ENCODE measurements at places on chromosomes 1 and 21.

DNA sequence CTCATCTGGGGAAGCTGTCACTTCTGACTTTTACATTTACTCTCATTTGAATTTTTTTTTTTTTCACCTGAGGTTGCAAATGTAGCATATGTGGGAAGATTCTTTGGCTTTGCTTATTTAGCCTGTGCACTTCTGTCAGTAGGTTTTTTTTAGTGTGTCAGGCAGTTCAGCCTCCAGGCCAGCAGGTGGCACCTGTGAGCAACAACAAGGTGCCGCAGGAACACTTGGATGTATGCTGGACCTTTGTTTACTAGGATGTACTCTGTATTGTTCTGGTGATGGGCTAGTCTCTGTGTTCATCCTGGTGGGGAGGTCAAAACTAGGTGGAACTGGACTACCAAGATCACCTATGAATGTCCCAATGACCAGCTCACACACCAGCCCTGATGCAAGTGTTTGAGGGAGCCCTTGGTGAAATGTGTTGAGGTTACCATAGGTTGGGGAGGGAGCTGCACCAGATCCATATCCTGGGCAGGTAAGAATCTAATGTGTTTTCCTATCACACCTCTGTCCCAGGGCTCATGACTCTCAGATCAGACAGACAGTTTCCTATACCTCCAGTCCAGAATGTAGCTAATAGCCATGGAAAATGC, 618.2 kb downstream of the BRINP3 start:
- DNase-seq = peak; percentile 31

DNA sequence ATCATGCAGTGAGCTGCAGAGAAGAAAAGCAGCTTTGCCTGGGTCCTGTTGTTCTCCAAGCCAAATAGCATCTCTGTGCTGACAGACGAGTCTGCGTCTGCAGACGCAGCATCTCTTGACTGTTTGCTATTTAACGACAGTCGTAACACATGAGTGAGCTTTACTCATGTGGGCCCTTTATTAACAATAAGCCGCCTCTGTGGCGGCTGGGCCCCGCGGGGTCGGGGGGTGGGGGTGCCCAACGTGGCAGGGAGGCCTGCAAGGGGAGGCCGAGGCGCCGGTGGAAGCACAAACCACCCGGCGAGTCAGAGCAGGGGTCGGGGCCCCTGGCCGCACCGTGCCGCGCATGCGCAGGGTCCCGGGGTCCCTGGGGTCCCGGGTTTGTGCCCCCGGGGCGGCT, 435.1 kb downstream of the KIF26B start:
- no peak for DNase-seq

GRCh38 chr1:91282695-91283420, 121.8 kb downstream of the HFM1 start:
- peak; percentile 57 for DNase-seq

DNA sequence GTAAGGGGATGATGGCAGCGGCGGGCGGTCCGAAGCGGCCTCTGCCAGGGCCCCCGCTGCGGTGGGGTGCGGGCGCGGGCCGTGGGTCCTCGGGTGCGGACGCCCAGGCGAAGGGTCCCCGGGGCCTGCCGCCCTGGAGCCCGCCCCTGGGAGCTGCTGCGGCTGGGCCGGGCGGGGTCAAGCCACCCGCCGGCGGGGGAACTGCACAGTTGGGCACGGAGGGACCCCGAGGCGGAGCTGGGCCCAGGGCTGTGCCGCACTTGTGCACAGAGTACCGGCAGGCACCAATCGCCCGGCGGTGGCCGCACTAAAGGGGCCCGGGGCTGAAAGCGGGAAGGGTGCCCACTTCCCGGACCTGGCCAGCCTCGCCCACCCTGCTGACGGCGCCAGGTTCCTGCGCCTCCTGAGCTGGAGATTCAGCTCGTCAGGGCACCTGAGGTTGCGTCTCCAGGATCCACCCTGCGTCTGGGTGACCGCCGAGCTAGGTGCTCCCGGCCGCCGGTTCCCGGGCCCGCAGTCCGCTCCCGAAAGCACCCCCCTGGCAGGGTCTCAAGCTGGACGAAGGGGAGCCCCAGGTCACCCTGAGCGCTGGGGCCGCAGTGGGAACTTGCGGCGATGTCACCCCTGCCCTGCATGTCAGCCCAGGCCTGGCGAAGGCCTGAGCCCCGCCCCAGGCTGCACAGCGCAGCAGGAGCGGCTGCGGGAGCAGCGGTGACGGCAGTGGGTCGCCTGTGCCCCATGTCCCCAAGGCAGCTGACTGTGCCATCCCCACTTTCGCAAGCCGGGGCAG, 56.7 kb upstream of the ETV3 start:
- DNase-seq = no peak

DNA sequence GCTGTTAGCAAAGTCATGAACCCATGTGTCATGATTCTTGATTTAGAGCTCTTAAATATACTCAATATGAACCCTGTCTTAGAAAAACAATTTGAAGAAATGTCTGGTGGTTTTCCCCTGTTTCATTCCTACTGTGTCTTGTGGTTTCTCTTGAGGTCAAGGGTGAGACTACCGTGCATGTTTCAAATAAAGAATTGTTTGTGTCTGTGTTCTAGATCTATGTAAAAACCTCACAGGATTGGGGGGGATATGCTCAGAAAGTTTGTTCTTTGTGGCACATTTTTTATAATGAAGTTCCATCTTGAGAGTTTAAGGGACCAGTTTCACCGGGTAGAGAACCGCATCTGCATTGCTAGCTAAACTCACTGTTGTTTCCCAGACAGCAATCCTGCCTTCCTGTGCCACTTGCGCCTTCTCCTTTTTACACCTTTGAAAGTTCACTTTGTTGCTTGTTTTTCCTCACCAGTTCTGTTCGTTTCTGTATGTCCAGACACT, 30.9 kb upstream of the CACYBP start:
- peak; percentile 85 for DNase-seq

- no peak for DNase-seq
Observed at GRCh38 chr1:37133276-37134145, 99.2 kb upstream of the GRIK3 start.

DNA sequence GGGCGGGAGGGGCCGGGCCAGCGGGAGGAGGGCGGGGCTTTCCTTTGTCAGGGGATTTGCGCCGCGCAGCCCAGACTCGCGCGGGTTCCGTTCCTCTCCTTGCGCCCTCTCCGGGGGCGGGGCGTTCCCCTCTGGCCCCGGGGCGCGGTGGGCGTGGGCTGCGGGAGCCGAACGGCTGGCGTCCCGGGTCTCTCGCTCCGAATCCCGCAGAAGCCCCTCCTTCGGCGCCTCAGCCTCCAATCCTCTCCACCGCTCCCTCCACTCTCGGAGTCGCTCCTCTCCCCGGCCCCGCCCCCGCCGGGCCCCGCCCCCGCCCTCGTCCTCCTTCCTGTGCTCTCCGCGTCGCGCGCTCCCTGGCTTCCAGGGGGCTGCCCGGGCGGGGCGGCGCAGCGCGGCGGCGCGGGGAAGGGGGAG, 82.8 kb upstream of the BMP8A start:
- DNase-seq = peak; percentile 90

- DNase-seq = no peak
Observed at GRCh38 chr1:236692128-236692527, 5.8 kb downstream of the ACTN2 start.

DNA sequence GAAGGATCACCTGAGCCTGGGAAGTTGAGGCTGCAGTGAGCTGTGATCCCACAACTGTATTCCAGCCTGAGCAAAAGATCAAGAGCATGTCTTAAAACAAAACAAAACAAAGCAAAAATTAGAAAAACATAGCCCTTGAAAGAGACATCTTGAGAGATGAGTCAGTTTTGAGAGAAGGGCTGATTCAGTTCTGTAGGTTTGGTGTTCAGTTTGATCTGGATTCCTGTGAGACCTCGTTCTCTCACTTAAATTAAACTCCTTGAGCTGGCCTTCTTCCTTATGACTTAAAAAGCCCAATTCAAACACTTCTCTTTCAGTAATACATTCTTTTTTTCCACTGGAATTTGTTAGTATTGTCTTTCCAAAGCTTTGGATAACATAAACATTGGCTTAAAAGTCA, 164.2 kb downstream of the NRIP1 start:
- peak; percentile 20 for DNase-seq

DNA sequence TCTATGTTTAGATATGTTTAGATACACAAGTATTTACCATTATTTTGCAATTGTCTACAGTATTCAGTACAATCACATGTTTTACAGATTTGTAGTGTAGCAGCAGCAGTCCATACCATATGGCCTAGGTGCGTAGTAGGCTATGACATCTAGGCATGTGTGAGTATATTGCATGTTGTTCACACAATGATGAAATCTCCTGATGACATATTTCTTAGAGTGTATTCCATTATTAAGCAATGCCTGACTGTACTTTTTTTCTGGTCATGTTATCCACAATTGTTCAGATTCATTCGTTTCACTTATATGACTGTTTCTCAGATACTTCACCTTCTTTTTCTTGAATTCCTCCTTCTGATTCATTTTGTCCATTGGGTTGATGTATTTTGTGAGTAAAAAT, 9.9 kb upstream of the BACE2 start:
- no peak for DNase-seq

DNA sequence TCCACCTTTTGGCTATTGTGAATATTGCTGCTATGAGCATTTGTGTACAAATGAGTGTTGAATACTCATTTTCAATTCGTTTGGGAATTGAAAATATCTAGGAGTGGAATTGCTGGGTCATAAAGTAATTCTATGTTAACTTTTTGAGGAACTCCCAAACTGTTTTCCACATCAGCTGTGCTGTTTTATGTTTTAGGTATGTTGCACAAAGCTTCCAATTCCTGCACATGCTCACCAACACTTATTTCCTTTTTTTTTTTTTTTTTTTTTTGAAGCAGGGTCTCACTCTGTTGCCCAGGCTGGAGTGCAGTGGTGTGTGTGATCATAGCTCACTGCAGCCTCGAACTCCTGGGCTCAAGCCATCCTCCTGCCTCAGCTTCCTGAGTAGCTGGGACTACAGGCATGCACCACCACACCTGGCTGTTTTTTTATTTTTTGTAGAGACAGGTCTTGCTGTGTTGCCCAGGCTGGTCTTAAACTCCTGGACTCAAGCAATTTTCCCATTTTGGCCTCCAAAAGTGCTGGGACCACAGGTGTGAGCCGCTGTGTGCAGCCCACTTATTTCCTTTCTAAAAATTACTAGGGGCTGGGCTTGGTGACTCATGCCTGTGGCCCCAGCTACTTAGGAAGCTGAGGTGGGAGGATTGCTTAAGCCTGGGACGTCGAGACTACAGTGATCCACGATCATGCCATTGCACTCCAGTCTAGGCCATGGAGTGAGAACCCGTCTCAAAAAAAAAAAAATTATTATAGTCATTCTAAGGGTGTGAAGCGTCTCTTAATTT, 33.4 kb downstream of the TMCC2 start:
- no peak for DNase-seq

DNA sequence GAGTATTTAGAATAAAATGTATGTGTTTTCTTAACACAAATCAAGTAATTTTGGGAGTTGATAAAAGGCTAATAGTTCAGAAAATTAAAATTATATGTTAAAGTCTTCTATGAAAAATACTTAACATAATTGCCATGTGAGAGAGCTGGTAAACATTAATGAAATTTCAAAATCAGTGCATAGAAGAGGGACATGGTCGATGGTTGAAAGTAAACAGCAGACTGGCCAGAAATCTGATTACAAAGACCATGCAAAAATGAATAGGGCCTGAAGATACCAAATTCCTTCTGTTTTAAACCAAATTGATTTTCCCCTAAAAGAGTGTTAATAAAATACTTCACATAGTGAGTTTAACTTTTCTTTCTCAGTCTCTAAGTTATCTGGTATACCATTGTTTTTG, 128.3 kb downstream of the GABPA start:
- no peak for DNase-seq

- DNase-seq = no peak
Observed at GRCh38 chr1:26791626-26792025, 3.9 kb downstream of the PIGV start.

- no peak for DNase-seq
Observed at GRCh38 chr1:177969109-177969508, 749 bp downstream of the SEC16B start.

GRCh38 chr1:99660496-99660895, 14.6 kb downstream of the PALMD start:
- no peak for DNase-seq

All from activated CD4-positive, alpha-beta T cell treated with anti-CD3 and anti-CD28 coated beads, Interleukin-2, amount 50 U/mL, for 16 hours (primary cell).